COR-L47 (cell line): ENCODE measurements at places on chromosomes 4 and X.

GRCh38 chrX:32745323-32745722 lies 466.0 kb downstream of the DMD start:
- no peak for DNase-seq

DNA sequence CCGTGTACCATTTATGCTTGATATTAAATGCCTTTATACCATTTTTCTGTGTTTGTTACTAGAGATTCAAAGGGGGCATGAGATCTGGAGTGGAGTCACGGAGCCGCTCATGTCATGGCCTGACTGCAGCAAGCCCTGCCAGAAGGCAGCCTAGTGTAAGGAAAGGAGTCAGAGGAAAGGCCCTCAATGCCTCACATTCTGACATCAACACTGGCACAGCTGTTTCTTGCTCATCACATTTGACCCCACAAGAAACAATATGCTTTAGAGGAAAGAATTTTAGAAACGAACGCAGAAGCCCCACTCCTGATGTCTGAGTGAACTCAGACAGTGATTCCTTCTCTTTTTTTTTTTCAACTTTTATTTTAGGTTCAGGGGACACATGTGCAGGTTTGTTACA lies 322.4 kb upstream of the CPEB2 start:
- DNase-seq = no peak

DNA sequence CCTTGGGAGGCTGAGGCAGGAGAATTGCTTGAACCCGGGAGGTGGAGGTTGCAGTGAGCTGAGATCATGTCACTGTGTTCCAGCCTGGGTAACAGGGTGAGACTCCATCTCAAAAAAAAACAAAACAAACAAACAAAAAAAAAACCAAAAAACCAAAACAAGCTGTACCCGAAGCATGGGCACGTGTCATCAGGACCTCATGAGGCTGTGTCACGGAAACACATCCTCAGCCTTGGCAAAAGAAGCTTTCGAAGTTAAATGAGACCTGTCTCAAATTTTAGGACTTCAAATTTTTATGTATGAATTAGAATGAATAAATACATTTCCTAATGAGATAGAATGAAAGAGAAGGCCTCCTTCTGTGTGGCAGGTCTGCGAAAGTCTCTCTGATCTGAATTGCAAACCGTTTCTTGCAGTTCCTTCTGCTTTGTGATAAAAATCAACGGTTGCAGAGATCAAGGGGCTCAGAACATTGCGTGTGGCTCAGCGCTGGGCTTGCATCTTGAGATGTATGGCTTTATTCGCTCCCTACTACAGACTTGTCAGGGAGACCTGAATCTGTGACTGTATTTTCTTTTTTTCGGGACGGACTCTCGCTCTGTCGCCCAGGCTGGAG lies 19.5 kb upstream of the CRLF2 start:
- no peak for DNase-seq

- DNase-seq = no peak
These were observed 243.1 kb downstream of the ANK2 start for GRCh38 chr4:113292371-113293042.

GRCh38 chrX:85026170-85026569 lies 22.5 kb downstream of the APOOL start:
- DNase-seq = no peak

DNA sequence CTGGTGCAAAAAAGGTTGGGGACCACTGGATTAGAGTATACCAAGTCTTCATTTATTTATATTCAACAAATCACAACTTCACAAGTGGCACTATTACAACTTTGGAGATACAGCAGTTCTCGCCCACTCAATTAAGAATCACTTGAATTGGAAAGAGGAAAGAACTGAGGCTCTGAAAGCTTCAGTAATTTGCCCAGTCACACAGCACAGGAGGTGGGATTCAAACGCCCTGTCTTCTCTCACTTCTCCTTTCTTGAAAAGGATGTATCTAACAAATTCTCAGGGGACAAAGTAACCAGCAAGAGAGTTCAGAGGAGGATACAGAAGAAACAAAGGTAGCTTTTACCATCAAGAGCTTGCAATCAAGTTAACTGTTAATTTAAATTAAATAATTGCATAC lies 12.4 kb downstream of the SMIM14 start:
- DNase-seq = no peak

GRCh38 chr4:4377732-4378460 lies 9.0 kb upstream of the NSG1 start:
- DNase-seq = no peak

- DNase-seq = peak; percentile 82
These were observed 535.2 kb downstream of the GALNTL6 start for GRCh38 chr4:172348426-172348825.

GRCh38 chr4:2570551-2571222 lies 34.2 kb downstream of the FAM193A start:
- no peak for DNase-seq

- DNase-seq = no peak
These were observed 89.0 kb upstream of the BANK1 start for GRCh38 chr4:101701551-101701950.

GRCh38 chr4:109263721-109264120 lies 38.7 kb downstream of the COL25A1 start:
- DNase-seq = no peak

DNA sequence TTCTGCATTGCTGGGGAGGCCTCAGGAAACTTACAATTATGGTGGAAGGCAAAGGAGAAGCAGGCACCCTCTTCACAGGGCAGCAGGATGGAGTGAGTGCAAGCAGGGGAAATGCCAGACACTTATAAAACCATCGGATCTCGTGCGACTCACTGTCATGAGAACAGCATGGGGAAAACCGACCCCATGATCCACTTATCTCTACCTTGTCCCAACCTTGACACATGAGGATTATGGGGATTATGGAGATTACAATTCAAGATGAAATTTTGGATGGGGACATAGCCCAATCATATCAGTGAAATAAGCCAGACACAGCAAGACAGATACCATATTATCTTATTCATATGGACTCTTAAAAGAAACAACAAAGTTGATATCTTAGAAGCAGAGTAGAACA lies 134.9 kb downstream of the C4orf33 start:
- DNase-seq = no peak

GRCh38 chrX:153926858-153927671 lies 1.0 kb upstream of the ARHGAP4 start:
- peak; percentile 40 for DNase-seq

DNA sequence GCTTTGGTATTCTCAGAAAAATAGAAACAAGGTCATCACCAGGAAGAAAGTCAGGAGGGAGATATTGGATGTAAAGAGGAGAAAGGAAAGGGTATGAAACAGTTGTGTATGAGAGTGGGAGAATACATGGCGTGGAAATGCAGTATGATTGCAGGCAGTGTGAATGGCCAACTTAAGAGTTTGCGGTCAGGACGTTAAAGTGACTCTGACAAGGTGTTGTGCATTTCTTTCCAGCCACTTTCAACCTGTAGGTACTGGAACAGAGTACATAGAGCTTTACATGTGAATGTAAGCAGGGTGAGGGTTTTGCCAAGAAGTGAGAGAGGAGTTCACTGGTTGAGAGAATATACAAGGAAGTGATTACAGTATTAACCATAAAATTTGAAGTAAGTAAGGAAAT lies 15.7 kb downstream of the ATP10D start:
- no peak for DNase-seq

- no peak for DNase-seq
These were observed 58.6 kb downstream of the AREG start for GRCh38 chr4:74503580-74503979.

DNA sequence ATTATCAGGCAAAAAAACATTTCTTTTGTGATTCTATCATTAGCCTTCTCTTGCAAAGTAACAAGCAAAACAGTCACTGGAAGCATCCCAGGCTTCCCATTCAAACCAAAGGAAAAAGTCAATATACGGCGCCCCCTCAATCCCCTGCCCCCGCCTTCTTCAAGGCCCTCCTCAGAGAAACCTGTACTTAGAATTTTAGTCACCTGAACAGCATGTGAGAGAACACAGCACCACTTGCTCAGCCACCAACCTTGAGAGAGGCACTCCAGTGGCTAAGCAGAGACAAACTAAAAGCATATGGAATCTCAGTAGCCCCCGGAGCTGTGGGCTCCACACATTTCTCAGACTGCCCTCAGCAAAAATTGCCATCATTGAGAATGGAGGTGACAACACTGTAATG lies 25.2 kb downstream of the LEF1 start:
- no peak for DNase-seq

- DNase-seq = no peak
These were observed 160.7 kb downstream of the MID1IP1 start for GRCh38 chrX:38961936-38962335.

GRCh38 chrX:108664701-108665100 lies 71.7 kb downstream of the IRS4 start:
- no peak for DNase-seq

DNA sequence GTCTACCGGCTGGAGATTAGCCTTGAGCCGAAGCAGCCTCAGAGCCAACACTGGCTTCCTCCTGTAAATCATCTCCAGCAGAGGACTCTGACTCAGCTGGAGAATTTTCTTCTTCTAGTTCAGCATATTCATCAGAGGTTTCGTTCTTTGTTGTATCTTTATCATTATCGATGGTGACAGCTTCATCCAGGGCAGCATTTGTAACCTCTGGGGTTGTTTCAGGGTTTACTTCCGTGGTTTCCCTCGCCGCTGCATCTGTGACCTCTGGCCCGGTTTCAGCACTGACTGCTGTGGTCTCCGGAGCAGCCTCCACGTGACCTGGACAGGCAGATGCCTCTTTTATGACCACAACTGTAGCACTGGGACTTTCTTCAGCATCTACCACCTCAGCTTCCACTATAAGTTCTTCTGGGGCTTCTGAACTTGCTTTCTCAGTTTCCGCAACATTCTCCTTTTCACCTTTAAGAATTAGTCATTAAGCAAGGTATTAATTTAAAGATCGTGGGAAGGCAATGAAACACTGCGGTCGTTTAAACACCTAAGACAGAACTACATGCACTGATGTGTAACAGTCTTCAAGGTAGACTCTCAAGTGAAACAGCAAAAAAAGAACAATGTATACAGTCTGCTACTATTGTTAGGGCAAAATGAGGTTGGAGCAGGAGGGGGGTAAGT lies 13.3 kb downstream of the MGARP start:
- DNase-seq = no peak

- peak; percentile 17 for DNase-seq
These were observed 95.7 kb upstream of the MAOA start for GRCh38 chrX:43560247-43560946.

- DNase-seq = no peak
These were observed 572.0 kb downstream of the ADGRL3 start for GRCh38 chr4:61772126-61772525.
